C1 segment of cervical spinal cord (tissue), 14 donors: ENCODE measurements at places on chromosomes 3 and 15.

- DNase-seq: no peak
These were observed 119.0 kb downstream of the XXYLT1 start for GRCh38 chr3:195151866-195152541.

- no peak for DNase-seq
These were observed 18.7 kb downstream of the MFSD1 start for GRCh38 chr3:158820521-158820920.

DNA sequence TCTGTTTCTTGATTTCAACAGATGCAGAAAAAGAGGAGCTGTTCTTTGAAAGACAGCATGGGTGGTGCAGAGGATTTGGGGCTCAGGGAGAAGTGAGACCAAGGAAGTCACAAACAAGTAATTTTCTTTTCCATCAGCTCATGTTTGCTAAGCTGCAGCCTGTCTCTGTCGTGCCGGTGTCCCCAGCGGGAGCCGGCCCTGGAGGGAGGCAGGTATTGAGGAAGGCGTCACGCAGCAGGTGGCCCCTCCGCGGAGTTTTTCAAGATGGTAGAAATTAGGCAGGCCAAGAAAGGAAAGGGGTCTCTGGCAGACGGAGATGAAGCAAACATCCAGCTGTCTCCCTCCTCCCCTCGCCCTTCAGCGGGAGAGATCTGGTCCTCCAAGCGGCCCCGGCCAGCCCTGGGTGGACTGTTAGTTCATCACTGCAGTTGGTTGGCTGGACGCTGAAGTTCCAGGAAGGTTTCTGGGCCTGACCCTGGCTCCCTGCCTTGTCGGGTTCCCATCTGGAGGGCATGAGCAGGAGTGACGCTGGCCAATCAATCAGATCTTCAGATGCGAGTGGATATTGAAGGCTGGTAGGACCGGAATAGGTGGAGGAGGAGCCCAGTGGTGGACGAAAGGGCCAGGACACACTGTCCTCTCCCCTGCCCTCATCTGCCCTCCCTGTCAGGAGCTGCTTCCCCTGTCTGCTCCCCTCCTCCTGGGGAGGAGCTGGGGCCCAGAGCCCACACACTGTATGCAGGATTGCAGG, 27.7 kb upstream of the MUC4 start:
- no peak for DNase-seq

GRCh38 chr3:95883801-95884200, 930.6 kb upstream of the EPHA6 start:
- DNase-seq: no peak

- DNase-seq: no peak
These were observed 17.9 kb upstream of the OSBPL11 start for GRCh38 chr3:125613204-125613603.

DNA sequence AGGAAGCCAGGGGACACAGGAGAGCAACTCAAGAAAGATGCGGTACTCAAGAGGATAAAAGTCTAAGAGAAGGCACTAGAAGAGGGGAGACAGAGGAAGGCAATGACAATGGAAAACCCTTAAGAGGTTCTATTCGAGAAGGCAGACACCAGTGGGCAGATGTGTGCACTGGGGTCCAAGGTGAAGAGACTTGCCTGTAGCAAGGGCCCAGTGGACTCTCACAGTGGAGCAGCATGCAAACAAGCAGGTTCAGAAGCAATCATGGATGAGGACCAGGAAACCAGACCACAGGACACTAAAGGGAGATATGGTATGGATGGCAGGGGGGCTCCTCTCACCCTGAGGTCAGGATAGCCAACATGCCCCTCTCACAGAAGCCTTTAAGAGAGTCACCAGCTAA, 2.7 kb downstream of the ADCY5 start:
- no peak for DNase-seq

DNA sequence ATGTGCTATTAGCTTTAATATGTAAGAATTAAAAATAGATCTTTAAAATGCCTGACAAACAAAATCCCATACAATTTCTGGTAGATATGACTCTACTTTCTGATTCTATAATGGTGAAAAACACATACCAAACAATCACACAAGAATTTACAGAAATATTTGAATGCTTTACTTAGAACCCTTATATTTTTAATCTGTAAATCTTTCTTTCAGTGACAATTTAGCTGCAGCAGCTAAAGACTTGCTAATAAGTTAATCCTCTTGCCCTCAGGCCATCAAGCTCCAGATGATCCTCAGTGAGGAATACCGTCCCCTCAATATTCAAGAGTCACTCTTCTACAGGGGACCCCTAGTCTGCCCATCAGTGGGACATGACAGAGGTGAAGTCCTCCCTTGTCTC, 55.6 kb downstream of the C3orf80 start:
- no peak for DNase-seq

GRCh38 chr3:128388932-128389331, 77.8 kb downstream of the DNAJB8 start:
- no peak for DNase-seq

DNA sequence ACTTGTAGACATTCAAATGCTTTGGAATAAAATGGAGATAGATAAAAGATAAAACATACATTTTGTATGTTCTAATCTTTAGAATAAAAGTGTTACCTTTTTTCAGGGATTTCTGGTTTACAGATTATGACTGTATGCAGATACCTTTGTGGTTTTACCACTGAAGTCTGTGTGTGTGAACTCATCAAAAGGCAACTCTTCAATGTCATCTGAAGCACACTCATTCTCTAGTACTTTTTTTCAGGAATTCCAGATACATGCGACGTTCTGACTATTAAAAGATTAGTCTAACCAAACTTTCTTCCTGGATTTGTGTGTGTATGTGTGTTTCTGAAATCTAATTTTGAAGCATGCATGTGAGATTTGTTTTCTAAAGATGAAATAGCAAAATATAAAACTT, 188.6 kb downstream of the NLGN1 start:
- DNase-seq: no peak

- no peak for DNase-seq
These were observed 15.2 kb downstream of the NRROS start for GRCh38 chr3:196654735-196655090.

DNA sequence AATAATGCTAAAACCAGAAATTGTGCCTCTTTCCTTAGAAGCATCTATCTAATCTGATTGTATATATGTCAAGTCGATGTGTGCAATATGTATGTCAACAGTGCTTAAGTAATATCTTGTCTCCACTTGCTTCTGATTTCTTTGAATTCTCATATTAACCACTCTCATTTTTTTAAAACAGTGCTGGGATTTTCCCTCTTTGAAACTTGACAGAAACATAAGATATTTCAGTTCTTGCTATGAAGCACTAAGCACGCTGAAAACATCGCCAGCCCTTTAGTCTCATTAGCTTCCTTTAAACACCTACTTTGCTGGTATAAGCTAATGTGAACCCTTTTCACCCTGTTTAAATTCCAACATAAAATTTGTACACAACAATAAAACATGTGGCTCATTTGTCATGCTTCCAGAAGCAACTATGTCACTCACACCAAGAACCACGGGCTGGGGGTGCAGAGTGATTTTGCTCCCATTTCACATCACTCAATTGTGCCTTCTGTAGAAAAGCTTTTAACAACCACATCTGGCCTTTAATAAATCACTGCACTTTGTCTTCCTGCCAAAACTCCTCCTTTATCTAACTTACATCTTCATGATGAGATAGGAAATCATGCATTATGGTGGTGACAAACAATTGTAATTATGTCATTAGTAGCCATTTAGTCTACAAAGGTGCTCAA, 185.2 kb downstream of the FOXP1 start:
- no peak for DNase-seq

DNA sequence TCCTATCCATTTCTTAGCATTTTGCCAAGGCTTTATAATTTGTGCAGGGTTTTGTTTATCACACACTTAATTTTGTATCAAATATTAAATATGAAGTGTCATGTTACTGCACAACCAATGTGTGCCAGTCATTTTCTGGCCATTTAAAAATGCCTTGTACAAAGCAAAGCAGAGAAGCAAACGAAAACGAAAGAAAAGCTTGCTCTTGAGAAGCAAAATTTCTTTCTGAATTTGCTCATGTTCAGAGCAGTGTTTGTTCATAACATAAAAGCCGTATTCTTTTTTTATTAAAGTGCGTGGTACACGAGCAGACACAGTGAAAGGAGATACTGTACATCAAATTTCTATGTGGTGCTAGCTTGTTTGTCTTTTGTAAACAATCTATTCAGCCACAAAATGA, 792.6 kb downstream of the NAALADL2 start:
- no peak for DNase-seq
